ENCODE measurements at places on chromosomes 12 and 14.

DNA sequence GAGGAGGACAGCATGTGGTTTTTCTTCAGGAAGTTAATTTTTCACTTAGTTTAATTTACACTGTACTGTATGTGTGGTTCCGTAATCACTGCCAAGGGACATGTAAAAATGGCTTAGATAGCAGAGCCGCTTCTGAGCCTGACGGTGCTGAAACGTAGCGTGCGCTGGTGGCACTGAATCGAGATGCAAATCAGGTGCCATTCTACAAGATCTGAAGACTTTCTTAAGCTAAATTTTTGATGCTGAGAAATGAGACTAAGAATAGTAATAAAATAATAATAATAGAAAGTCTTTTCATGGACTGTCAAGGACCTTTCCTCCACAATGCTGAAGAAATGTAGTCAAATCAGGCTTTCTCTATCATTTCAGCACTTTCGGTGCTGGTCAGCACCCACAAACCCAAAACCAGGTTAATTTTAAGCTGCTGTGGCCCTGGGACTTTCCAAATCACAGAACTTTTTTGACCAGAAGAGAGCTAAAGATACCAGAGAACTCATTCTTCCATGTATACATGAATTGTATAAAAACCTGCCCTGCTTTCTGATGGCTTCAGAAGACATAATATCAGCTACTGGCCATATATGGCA lies 183.3 kb upstream of the LMO3 start:
- no peak for DNase-seq

GRCh38 chr12:83102499-83102898 lies 415.8 kb downstream of the TMTC2 start:
- peak; percentile 75 for DNase-seq

DNA sequence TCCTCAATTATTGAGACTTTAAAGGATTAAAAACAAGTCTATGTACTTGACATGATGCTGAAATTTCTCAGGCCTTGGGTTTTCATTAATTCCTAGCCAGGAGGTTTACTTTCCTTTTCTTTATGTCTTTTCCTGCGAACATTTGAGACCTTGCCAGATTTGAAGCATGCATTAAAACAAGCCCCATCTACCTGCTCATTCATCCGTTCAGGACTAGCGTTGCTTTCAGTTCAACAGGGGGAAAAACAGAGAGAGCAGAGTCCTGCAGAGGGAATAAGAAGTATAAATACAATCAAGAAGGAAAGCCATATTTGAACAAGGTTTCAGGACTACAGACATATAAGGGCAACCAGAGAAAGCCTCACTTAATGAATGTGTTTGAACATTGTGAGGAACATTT lies 542.4 kb downstream of the DIO2 start:
- no peak for DNase-seq

DNA sequence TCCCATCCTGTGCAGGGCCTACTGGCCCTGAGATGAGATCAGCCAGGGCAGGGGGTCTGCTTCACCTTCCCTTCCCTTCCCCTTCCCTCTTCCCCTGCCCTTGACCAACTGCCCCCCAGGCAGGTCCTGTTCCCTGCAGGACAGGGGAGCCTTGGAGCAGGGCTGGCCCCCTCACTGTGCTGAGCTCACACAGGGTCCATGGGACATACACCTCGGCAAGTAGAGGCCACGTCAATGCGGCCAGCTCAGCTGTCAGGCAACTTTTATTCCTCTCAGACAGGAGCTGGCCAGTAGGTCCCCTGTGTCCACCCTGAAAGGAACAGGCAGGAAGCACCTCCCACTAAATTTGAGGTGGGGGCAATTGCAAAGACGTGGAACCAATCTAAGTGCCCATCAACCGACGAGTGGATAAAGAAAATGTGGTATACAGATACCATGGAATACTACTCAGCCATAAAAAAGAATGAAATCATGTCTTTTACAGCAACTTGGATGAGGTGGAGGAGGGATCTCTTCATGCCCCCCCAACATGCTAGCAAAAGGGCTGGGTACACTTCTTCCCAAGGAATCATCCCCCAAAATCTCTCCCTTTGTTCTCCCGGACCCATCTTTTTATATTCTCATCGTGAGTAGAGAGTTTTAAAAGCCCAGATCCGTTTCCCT lies 148.7 kb downstream of the BCL11B start:
- no peak for DNase-seq

DNA sequence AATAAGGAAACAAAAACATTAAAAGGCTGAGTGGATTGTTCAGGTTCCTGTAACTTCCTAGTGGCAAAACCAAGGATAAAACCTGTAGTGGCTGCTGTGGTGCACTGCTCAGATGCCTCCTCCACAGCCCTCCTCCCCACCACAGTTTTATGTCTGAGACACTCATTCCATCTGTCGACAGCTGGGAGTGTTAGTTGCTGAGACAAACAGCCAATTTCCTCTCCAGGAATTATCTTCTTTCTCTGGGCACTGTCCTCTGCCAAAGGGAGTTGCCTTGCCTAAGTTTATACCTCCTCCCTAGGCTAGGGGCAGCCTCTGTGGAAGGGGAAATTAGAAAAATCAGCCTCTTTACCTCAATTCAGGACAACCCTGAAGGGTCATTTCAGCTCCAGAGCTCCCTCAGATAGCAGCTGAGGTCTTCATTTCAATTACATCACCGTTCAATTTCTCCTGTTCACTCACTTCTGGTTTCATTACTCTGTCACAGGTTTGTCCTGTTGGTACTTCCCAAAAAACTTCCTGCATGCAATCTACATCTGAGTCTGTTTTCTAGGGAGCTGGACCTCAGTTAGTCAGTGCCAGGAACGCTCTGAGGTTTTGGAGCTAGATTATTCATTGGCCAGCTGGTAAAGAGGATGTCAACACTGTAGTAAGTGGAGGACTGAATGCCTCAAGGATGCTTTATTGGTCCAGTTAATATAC lies 74.9 kb upstream of the ATP2B1 start:
- peak; percentile 72 for DNase-seq

DNA sequence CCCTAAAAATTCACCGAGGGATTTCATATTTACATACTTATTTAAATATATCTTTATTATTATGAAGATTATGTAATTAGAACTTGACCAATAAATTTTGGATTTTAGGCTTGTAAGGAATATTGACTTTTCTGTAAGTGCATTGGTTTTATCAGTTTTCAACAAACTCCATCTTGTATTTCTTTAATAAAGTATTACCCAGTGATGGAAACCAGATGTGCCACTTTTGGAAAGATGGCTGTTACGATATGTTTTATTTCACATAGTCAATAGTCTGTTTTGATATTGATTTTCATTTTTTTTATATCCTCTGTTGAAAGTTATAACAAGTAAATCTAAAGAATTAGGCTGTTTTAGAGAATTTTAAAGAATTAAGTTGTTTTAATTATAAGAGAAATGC lies 1.8 kb downstream of the MON2 start:
- no peak for DNase-seq

DNA sequence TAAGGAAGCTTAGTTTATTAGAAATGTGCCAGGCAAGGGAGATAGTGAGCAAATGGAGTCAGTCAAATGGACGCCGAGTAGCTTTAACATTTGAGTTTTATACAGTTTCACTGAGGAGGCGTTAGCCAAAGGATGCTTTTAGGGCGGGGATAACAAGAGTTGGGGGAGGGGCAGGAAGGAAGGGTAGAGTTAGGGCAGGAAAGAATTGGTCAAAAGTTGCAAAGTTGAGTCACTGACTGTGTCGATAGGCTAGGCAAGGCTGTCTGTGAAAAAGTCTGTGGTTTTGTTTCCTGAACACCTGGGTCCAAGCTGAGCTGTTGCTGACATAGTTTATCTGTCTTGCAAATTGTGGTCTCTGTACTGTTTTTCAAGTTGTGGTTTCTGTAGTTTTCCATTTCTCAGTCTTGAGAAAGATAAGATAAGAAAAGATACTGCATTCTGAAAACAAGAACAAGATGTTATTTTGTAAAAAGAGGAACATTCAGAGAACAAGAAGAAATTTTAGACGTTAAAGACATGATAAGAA lies 62.6 kb upstream of the RESF1 start:
- DNase-seq, result peak; percentile 95

- no peak for DNase-seq
These were observed 18.7 kb downstream of the CKAP4 start for GRCh38 chr12:106229036-106229591.

DNA sequence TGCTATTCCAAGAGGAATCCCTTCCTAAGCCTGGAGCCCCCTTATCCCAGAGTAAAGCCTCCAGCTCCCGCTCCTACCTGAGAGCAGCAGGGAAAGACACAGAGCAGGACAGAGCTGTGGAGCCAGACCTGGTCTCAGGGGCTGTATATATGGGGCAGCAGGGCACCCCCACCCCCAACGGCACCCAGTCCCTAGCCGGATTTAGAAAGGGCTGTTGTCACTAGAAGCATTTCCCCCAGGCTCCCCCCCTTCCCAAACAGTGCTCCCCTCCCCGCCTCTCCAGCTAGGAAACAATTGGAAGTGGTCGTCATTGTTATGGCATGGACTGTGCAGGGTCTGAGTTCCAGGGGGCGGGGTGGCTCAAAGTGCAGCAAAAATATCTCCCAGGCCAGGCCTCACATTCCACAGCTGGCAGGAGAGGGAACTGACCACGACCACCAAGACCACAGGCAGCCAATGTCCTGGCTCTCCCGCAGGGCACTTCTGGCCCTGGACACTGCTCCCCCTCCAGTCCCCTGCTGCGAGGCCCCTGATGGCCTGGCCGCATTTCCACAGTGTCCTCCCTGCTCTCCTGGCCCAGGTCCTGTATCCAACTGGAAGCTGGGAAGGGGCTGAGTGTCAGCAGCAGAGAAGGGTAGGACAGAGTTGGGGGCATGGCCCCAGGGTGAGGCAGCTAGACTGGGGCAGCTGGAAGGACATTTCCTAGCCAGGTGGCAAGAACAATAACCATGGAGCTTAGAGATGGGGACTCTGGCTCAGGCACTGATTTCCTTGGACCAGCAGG lies at the start of gene MYH7:
Gene MYH7, minus strand, starts transcription at position 118 of the 784 bp plus-strand sequence. CDS start 1,928 bp downstream, outside the sequence.
- DNase-seq, result no peak

GRCh38 chr12:65779091-65779642 lies 45.1 kb upstream of the HMGA2 start:
- peak; percentile 74 for DNase-seq

- DNase-seq, result no peak
These were observed 42.2 kb upstream of the GCH1 start for GRCh38 chr14:54944737-54945391.

- DNase-seq, result peak; percentile 72
These were observed 136.3 kb downstream of the HELB start for GRCh38 chr12:66438601-66439000.

DNA sequence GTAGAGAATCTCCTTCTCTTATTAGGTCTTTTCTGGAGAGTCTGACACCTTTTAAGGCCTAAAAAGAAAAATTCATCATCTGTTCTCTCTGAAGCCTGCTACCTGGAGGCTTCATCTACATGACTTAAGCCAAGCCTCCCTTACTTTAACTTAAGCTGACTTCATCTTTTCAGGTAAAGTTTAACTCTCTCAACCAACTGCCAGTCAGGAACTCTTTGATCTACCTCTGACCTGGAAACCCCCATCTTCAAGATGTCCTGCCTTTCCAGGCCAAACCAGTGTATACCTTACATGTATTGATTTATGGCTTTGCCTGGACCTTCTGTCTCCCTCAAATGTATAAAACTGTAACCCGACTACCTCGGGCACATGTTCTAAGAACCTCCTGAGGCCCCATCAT lies 17.5 kb downstream of the GSTZ1 start:
- DNase-seq, result no peak

- no peak for DNase-seq
These were observed 208.6 kb downstream of the CALM1 start for GRCh38 chr14:90605430-90605829.

GRCh38 chr12:127170226-127171180 lies 1096.5 kb upstream of the TMEM132C start:
- no peak for DNase-seq

GRCh38 chr12:50188241-50188781 lies 21.1 kb upstream of the CERS5 start:
- DNase-seq, result peak; percentile 56

DNA sequence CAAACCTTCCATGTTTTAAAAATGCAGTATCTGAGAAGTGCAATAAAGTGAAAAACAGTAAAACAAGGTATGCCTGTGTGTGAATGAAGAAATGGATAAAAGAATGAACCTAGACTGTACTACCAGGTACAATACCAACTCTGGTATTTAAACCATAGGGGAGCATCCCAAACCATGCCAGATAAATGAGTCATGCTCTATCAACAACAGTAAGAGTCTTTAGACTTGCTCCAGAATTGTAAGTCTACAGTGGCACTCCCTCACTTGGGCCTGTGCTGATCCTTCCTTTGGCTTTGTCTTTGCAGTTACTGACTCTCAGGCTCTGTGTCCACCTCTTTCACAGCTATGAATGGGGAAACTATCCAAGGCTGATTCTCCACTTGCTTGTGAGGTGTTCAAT lies 38.1 kb downstream of the BBS10 start:
- peak; percentile 96 for DNase-seq

DNA sequence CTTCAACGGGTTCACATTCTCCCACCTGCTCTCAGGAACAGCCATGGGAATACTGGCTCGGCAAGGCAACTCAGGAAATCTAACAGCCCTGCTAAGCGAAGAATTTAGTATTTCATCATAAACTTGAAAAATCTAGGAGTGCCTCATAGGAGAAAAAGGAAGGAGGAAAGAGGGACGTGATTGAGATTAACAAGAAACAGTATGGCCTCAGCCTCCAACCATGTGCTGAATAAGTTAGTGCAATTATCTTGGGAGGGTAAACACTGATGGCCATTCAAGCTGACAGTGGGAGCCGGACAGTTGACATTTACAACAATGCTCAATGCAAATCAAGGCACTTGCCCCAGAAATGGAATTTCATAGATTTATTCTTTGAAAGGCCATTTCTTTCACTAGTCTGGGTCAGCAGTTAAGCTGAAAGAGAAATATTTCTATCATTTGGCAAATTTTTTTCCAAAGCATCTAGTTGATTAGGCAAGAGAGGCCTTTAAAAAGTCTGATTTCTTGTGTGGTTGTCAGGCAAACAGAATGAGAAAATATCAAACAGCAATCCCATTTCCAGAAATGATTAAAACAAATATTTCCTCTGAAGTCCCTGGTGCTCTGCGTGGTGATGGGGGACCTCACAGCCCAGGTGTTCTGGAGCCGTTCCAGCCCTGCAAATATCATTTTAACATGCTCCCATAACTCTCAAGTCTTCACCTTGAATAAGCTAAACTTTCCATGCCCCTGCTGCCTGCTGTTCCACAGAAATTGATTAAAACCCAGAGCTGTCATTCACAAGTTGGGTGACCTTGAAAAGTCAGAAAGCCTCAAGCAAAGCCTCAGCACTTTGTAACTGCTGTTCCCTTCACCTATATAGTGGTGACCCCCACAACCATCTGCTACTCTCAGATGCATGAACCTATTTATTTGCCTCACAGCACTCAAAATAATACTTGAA lies 121.6 kb downstream of the PHLDA1 start:
- no peak for DNase-seq
